Lower leg skin (tissue), 4 donors: ENCODE measurements at places on chromosomes 7 and 10.

GRCh38 chr10:71753091-71753959 lies 20.0 kb downstream of the VSIR start:
- peak; percentile 79 for DNase-seq

DNA sequence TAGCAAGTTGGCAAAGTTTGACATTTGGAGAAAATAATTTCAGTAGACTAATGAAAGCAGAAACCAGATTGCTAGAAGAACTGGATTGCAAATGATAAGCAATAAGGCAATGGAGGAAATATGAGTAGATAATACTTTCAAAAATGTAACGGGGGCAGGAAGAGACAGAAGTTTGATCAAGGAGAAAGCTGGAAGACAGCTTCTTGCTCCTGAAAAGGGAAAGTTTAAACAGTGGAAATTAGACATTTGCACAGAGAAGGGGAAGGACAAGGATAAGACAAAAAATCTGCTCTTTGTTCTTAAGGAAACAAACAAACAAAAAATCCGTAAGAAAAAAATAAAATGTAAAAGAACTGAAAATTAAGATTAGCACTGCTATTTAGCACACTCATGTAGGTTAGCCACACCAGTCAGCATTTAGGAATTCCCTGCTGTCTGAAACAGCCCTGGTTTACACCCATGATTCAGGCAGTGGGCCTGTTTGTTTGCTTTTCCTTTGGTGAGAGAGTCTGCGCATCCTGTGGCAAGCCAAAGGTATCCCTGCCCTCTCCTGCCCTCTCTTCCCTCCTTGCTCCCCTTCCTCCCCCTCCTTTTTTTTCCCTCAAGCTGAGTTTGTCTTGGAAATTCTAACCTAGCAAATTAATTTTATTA lies 104.3 kb upstream of the CAV2 start:
- DNase-seq = no peak

DNA sequence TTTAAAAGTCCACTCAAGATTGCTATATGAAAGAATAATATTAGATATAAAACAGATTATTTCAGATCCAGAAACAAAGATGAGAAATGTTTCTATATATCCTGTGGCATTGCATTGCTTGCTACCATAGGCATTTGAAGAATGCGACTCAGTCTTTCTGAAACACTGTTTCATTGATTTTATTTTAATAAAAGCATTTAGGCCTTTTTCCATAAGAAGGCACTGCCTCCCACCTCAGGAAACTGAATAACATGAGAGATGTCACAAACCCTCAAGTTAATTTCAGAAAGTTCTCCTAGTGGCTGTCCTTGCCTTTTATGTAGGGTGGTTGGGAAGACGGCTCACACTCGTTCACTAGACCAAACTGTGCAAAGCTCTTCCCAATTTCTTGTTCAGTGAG lies 23.3 kb downstream of the PRPS1L1 start:
- no peak for DNase-seq

GRCh38 chr7:39971924-39972323 lies 21.9 kb downstream of the CDK13 start:
- DNase-seq = no peak

GRCh38 chr7:63521-64021 lies 128.8 kb upstream of the FAM20C start:
- no peak for DNase-seq

GRCh38 chr10:119725828-119726675 lies at the start of gene INPP5F:
INPP5F (plus strand) TSS chr10:119726050; CDS start chr10:119726263, 213 bp downstream.
- peak; percentile 98 for DNase-seq

- DNase-seq = no peak
Measured at GRCh38 chr10:108169846-108170245, 1005.3 kb upstream of the SORCS1 start.

DNA sequence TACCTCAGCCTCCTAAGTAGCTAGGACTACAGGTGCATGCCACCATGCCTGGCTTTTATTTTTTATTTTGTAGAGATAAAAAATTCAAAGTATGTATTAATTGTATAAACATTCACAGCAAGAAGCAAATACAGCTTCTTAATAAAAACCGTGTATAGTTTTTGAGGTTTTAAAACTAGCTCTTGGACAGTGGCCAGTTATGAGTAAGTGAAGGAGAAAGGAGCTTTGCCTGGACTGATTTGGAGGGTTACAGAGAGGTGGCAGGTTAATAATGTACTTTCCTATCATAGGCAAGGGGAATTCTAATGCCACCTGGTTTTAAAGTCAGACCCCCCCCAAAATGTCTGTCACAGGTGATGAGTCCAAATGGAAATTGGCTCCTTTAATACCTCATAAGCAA lies 43.4 kb downstream of the ZNRF2 start:
- DNase-seq = no peak

DNA sequence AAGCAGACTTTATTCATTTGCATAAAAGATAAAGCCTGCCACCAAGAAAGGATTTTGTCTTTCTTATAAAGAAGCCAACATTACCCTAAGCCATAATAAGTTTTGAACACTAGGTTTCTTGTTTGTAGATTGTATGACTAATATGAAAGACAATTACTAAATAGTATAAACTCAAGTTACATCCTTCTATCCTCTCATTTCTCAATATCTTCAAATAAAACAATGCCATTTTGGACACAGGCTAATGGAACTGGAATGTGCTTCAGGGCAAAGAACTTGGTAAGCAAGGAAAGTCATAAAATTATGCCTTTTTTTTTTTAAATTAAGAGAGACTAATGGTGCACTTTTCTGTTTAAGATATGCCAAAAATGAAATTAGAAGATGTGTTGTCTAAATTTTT lies 137.7 kb downstream of the DKK1 start:
- DNase-seq = no peak

- DNase-seq = no peak
Measured at GRCh38 chr10:98589007-98589406, 142.3 kb upstream of the HPS1 start.

- no peak for DNase-seq
Measured at GRCh38 chr7:139108266-139109187, 993 bp downstream of the ZC3HAV1 start.

- no peak for DNase-seq
Measured at GRCh38 chr7:55044791-55045190, 26.0 kb downstream of the EGFR start.

DNA sequence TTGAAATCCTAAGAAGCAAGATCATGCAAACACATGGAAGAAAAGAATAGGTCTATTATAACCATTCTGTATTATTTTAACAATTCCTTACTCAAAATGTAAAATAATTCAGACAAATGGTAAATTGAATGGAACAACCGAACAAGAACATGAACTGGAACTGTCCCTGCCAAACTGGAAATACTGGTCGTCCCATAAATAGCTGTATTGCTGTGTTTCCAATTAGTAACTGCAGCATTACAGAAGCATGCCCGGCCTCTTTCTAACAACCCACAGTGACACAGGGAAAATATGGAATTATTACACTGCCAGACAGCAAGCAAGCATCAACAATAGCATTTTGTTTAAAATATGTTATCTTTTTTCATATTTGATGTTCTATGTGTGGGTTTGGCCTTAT lies 1138.5 kb upstream of the PHF14 start:
- DNase-seq = no peak

DNA sequence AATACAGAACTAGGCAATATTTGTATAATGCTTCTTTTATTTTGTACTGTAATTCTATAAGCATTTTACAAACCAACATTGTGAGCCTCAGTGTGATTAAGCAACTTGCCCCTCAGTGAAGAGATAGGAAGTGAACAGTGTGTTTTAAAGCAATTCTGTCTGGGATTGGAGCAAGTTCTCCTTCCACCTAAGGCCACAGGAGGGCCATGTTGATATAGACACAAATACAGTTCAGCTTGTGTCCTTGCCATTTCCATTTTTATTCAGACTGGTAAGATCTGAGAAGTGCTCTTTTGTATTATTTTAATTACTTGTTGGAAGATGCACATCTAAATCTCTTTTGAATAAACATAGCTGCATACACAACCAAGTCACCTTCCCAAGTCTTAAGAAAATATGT lies 416.3 kb upstream of the COBL start:
- no peak for DNase-seq

GRCh38 chr10:89213191-89213808 lies 6.2 kb upstream of the CH25H start:
- DNase-seq = no peak

DNA sequence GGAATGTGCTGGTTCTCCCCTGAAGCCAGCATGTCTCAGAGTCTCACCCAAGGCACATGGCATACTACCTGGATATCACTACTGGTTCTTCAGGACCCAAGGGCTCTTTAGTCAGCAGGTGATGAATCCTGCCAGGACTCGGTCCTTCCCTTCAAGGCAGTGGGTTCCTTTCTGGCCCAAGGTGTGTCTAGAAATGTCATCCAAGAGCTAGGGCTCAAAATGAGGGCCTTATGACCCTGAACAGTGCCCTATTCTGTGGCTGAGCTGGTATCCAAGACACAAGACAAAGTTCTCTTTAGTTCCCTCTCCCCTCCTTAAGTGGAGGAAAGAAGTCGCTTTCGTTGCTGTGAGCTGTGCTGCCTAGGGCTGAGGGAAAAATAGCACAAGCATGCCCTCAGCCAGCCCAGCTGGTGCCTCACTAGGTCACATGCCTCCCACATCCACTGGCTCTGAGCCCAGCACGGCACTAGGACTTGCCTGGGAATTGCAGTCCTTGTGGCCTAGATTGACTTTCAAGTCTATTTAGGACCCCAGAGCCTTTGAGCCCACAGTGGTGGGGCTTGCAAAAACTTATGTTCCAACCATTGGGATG lies 106.0 kb downstream of the BMS1 start:
- DNase-seq = no peak

DNA sequence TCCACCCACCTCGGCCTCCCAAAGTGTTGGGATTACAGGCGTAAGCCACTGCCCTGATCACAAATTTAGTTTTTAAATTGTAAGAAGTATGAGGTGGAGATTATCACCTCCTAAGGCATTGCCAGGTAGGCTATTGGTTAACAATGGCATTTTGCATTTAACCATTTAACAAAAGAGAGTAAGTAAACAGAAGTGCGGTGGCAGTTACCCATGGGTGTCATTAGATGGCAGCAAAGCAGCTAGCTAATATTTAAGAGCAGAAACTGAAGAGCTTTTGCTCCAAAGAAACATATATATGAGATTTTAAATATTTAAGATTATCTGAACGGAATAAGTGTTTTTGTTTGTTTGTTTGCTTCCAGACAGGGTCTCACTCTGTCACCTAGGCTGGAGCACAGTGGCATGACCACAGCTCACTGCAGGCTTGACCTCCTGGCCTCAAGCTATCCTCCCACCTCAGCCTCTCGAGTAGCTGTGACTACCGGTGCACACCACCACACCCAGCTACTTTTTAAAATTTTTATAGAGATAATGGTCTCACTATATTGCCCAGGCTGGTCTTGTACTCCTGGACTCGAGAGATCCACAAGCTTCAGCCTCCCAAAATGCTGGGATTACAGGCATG lies 325.5 kb upstream of the C7orf33 start:
- DNase-seq = no peak

DNA sequence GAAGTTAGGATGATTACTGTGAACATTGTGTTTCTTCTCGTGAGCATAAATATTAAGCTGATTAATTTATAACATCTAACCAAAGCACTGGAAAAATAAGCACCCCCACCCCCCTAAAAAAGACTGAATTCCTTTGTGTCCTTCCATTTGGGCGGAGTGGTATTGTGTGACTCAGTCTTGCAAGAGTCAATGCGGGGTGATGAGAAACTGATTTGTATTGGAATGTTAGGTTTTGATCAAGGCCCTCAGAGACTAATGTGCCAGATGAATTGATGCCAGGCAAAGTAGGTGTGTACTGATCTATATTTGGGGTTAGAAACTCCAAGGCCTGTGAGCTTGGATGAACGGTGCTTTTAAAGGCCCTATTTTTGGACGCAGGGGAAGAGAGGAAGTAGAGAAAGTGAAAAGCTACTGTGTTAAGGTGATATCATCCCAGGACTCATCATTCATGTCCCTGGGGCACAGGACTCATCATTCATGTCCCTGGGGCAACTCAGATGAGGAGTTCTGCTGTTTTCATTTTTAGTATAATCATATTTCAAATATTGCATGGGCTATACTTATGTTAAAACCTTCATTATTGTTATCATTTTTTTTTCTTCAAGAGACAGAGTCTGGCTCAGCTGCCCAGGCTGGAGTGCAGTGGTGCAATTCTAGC lies 61.3 kb upstream of the PTN start:
- DNase-seq = no peak

DNA sequence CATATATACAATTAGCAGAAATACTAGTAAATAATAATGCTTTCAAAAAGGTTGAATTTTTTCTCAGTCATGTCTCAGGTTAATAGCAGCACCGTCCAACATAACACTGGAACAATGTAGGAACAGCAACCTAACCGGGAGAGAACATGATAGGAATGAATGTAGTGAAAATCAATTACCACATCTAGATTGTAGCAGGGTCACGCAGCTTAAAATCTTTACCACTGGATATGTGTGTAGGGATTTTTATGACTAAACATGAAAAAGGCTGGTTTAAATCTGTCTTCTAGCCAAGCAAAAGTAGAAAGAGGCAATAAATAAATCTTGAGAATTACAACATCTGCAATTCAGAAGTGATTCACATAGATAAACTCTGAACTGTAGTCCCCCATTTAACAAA lies 326.0 kb downstream of the DGKB start:
- DNase-seq = no peak

DNA sequence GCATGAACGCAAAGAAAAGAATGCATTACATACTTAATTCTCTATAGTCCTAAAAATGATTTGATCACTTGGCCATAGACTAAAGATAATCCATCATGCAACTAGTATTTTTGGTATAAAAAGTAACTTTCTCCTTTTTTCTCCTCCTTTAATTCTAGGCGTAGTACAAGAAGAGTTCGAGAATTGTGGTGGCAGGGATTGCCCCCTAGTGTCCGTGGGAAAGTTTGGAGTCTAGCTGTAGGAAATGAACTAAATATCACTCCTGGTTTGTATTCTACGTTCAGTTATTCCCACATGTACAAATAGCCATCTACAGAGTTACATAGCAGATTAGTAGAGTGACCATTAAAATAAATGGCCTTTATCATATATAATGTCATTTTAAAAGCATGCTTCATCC lies 45.5 kb upstream of the HELLS start:
- no peak for DNase-seq

DNA sequence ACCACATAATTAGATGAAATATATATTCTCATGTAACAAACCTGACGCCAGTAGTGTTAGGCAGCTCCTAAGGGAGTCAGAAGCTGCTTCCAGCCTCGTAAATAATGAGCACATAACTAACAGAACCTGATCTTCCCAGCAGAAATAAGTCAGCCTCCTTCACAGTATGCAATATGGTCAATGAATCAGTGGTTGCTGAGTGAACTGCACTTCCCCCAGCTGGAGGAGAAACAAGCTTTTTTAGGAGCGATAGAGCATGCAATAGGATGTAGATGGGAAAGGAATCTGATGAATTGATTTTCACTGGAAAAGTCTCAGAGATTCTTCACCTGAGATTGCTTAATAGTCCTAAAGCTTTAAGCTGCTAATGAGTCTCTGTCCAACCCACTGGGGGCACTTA lies 337.2 kb upstream of the LRGUK start:
- DNase-seq = no peak

DNA sequence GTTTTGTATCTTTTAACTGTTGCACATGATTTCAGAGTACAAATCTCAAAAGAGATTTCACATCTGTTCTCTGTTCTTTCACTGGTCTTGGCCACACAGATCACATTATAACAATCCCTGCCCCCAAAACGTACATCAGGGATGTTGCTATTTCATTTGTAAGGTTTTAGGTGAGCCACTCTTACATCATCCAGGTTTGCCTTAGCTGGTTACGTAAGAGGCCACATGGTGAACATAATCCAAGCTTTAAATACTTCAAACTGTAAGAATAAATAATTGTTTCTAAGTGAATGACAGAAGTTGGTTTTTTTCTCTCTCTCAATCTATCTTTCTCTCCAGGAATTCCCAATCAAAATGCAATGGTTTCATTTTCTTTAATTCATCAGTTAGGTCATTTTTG lies 245.9 kb upstream of the HGF start:
- no peak for DNase-seq

GRCh38 chr7:31058122-31058521 lies 6.0 kb downstream of the ADCYAP1R1 start:
- no peak for DNase-seq
